ENCODE measurements at places on chromosomes 4 and X. TPM values are rescaled to one million over a fixed set of nuclear protein-coding genes. Genes with fewer than 3 reads are reported as not detected.

Gene PNMA3
- total RNA-seq, result 0.36 TPM

Gene DUSP9
- not detected for total RNA-seq

Gene BEX2
- 11.8 TPM for total RNA-seq

Gene BBS7
- 14.5 TPM for total RNA-seq

Gene TRPC5OS
- not detected for total RNA-seq

Gene VCX2
- not detected for total RNA-seq

Gene TLR2
- total RNA-seq, result 16.9 TPM

Gene SSX4B
- not detected for total RNA-seq

Gene LRIT3
- total RNA-seq, result 0.41 TPM

Gene TDO2
- not detected for total RNA-seq

Gene OFD1
- total RNA-seq, result 14.0 TPM

Gene CENPVL3
- not detected for total RNA-seq

Gene EVC
- 15.6 TPM for total RNA-seq

Gene CFAP47
- total RNA-seq, result not detected

Gene ARSJ
- 7.2 TPM for total RNA-seq

Gene IQCM
- total RNA-seq, result not detected

Gene SLITRK4
- total RNA-seq, result 1.5 TPM

Gene P2RY8
- 0.28 TPM for total RNA-seq

Gene CNGA1
- 0.16 TPM for total RNA-seq

Gene PLXNB3
- total RNA-seq, result 9.2 TPM

Gene USP17L10
- total RNA-seq, result not detected

Gene ZIC3
- total RNA-seq, result not detected

All from sigmoid colon (tissue), 7 donors.